ENCODE measurements at places on chromosomes 12 and 14.

- no peak for DNase-seq
Measured at GRCh38 chr12:112208301-112208910, 83.0 kb downstream of the TRAFD1 start.

GRCh38 chr12:48276621-48277020 lies 73.5 kb upstream of the OR10AD1 start:
- DNase-seq: no peak

GRCh38 chr12:110284597-110284996 lies 3.5 kb downstream of the ATP2A2 start:
- no peak for DNase-seq

GRCh38 chr12:48592591-48593086 lies 22.8 kb upstream of the LALBA start:
- no peak for DNase-seq

DNA sequence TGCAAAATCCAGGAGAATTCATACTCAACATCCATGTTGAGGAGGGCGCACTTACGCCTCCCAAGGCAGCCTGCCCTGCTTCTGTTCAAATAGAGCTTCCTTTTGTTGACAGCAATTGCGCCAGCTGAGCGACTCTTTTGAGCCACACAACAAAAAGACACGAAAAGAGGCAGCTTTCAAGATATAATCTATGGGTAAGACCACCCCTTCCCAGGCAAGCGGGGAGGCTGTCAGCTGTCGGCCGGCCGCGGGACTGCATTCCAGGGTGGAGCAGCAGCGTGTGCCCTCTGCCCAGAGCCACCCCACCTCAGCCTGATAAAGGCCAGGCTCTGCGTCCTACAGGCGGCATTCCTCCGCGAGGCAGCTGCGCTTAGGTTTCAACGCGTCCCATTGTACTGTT lies 15.8 kb upstream of the STAB2 start:
- DNase-seq: no peak

DNA sequence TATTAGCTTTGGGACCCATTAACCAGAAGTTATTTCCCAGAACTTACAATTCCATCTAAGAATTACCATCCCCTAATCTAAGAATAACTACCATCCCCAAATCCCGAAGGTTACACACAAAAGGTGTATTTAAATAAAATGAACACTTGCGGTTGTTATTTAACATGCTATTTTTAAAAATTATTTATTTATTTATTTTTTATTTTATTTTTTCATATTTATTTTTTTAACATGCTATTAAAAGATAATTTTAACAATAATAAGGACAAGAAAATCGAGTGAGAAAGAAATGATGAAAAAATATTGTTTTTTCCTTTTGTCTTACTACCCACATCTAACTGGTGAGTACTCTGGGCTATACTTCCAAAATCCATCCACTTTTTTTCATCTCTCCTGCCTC lies 6.3 kb downstream of the FBXO33 start:
- no peak for DNase-seq

DNA sequence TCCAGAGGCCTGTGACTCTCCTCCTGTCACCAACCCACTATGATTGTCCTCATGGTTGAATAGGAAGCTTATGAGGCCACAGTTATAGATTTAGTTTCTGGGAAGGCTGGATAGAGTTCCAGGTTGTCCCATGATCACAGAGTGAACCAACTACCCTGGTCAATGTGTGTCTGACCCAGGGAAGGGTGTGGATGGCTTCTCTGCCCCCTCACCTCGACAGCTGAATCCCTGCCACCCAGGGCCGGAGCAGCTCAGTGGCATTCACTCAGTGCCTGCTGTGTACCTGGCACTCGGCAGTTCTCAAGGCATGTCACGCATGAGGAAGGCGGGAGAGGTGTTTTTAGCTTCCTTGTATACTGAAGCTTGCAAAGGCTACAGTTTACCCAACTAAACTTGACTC lies 43.2 kb downstream of the JDP2 start:
- DNase-seq: no peak

DNA sequence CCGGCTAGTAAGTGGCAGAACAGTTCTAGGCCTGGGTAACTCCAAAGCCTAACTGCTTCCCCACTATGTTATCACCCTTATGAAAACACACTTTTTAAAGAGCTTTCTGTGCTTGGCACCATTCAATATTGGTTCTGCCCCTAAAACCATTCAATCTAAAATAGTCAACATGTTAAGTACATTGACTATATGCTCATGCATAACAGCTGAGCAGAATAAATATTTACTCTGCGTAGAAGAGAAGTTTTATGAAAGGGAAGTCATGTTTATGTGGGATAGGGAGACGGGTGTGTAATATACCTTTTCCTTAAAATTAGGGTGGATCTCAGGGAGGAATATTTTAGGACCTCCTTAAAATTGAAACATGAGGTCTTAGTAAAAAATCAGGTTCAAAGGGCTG lies 80.5 kb downstream of the SAMD4A start:
- no peak for DNase-seq

- DNase-seq: no peak
Measured at GRCh38 chr12:1505576-1505975, 88.8 kb downstream of the FBXL14 start.

GRCh38 chr14:51116682-51117081 lies 21.8 kb upstream of the TRIM9 start:
- DNase-seq: no peak

GRCh38 chr14:64720131-64720576 lies 15.9 kb downstream of the PLEKHG3 start:
- DNase-seq: no peak

DNA sequence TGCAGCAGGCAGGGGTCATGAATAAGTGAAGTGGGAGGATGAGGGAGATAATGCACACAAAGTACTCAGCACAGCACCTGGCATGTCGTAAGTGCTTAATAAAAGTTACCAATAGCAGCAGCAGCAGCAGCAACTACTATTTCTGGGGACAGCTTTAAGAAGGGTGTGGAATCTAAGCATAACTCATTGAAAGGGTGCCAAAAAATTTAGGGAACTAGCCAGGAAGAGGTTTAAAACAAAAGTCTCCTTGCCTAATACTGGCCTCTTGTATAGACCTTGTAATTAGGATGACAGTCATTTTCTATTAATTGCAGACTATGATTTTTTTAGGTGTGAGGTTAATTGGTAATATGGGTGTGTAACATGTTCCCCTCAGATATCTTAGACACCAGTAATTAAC lies 179.9 kb downstream of the PTPN11 start:
- no peak for DNase-seq

DNA sequence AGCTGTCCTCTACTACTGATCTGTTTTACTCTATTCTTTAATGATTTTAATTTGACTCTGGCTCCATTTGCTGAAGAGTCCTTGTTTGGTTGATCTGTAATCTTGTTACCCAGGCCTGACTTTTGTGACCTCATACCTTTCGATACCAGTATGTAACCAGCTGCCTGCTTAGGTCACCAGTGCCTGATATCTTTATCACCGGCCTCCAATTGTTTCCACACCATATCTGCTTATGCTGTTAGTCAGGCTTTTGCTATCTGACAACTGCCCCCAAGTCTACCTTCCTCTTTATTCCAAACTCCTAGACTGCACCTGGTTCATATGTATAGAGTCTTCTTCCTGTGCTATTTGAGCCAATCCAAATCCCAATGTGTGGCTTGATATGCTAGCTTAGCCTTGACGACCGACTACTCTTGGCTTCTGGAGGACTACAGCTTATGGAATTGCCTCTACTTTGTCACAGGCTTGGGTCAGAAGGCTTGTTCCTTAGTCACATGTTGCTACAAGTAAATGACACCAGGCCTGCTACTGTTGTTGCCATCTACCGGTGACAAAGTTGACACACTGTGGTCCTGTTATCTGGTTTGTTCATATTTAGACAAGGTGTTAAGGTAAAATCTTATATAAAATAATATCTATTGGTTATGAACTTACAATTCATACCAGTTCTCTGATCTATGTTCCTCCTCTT lies 193.9 kb downstream of the TRHDE start:
- DNase-seq: no peak

- DNase-seq: no peak
Measured at GRCh38 chr12:87678453-87678852, 350.7 kb downstream of the C12orf50 start.

- no peak for DNase-seq
Measured at GRCh38 chr12:41277100-41277945, 89.2 kb downstream of the PDZRN4 start.

DNA sequence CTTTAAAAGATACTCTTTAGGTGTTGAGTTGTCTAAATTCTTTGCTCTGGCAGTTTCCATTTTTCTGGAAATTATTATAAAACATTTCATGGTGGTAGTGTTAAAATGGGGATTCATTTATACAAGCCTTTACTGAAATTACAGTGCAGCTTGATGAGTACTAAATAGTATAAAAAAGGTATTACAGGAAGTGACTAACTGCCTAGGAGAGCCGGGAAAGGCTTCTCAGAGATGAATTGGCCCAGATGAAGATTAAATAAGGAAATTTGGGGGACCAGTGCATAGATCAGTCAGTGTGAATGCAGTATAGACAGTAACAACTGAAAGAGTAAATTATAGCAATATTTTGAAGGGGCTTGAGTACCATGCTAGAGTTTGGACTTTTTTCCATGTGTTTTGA lies 7.5 kb downstream of the PSMA6 start:
- DNase-seq: no peak

- DNase-seq: no peak
Measured at GRCh38 chr14:98175436-98175835, 1096.6 kb downstream of the BCL11B start.

DNA sequence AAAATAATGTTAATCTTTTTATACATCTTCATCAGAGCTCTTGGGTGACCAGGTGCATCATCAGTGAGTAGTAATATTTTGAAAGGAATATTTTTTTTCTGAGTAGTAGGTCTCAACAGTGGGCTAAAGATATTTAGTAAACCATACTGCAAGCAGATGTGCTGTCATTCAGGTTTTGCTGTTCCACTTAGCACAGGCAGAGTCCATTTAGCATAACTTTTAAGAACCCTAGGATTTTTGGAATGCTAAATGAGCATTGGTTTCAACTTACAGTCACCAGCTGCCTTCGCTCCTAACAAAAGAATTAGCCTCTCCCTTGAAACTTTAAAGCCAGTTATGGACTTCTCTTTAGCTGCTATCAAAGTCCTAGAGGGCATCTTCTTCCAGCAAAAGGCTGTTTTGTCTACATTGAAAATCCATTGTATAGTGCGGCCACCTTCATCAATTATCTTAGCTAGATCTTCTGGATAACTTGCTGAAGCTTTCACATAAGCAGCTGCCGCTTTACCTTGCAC lies 24.6 kb downstream of the RIMKLB start:
- DNase-seq: no peak

DNA sequence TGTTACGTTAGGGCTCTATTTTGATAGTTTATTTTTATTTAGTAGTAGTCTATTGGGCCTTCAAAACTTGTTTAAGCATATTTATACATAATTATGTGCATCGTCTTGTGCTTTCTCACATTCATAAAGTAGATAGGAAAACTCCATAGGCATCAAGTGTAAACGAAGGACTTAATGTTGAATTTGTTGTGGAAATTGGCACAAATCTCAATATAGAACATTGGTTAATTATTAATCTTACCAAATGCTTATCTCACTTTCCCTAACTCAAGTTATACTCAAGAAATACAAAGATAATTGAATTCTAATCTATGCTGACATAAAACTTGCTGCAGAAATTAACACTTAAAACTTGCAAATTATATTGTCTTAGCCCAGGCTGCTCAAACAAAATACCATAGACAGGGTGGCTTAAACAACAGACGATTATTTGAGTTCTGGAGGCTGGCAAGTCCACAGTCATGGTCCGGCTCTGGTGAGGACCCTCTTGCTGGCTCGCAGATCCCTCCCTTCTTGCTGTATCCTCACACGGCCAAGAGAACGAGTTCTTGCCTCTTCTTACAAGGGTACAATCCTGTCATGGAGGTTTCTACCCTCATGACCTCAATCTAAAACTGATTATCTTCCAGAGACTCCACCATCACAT lies 18.8 kb downstream of the STYX start:
- no peak for DNase-seq

- no peak for DNase-seq
Measured at GRCh38 chr12:75720812-75721641, 209.6 kb upstream of the KRR1 start.

DNA sequence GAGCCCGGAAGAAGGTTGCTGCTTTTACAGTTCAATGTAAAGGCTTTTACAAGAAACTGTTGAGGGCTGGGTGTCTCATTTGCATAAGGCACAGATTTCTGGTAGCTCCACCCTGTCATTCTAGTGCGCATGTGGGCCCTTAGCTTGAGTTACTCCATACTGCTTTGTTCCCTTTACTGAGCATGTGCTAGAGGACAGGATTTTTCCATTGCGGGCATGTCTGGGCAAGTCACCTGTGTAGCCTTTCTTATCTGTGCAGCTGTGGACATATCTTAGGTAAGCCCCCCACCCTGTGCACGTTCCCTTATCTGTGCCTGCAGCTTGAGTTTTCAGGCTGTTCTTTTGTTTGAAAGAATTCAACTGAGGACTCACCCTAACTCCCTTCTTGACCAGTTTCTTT lies 56.2 kb upstream of the ARHGAP5 start:
- DNase-seq: no peak

DNA sequence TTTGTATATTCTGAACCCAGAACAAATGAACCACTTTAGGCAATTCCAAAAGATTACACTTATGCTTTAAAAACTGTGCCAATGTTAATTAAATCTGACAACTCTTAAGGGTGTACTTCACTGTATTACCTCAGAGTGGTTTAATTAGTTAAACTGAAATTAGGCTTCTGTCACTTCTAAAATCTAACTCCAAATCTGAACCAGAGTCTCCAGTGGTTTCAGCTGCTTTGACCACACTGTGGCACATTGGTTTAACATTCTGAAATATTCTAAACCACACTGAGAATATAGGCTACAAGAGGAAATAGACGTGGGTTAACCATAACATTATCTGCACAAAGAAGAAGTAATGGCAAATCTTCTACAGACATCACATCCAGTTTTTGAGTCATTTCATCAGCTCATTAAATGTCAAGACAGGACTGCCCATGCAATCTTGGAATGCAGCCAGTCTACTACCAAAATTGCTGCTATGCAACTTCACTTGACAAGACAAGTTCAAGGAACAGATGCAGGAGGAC lies 94.8 kb downstream of the LRP6 start:
- DNase-seq: no peak

GRCh38 chr14:63726499-63726898 lies 1.4 kb downstream of the SGPP1 start:
- no peak for DNase-seq

- no peak for DNase-seq
Measured at GRCh38 chr12:18421867-18422266, 160.5 kb downstream of the PIK3C2G start.

GRCh38 chr14:24181371-24182077 lies 7.1 kb downstream of the IPO4 start:
- DNase-seq: no peak

DNA sequence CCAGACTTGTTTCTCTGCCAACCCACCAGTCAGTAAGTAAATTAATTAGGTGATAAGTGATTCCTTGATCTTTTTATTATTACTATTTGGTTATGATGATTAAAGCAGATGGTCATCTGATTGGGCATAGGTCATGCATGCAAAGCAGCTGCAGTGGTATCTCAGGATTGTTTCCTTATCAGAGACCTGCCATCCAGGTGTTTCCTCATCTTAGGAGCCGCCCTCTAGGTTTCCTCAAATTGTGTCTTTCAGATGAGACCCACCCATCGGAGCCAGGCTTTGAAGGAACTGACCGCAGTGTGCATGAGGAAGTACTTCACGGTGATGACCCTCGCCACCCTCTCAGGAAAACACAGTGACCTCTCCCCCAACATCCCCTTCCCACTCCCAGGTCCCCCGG lies 63.3 kb downstream of the ZFP36L1 start:
- no peak for DNase-seq

Measured in stimulated activated CD4-positive, alpha-beta T cell treated with anti-CD3 and anti-CD28 coated beads, Interleukin-2, amount 100 ng/mL, for 24 hours (primary cell).